ENCODE measurements at places on chromosomes 6 and 20.

GRCh38 chr6:127775371-127775770 is 125.5 kb downstream of the THEMIS start:
- no peak for DNase-seq

GRCh38 chr20:953742-954141 is 37.6 kb upstream of the ANGPT4 start:
- DNase-seq = no peak

- DNase-seq = no peak
Observed at GRCh38 chr20:13389115-13389514, 168.0 kb downstream of the ISM1 start.

GRCh38 chr20:51220293-51220706 is 197.4 kb upstream of the KCNG1 start:
- peak; percentile 54 for DNase-seq

DNA sequence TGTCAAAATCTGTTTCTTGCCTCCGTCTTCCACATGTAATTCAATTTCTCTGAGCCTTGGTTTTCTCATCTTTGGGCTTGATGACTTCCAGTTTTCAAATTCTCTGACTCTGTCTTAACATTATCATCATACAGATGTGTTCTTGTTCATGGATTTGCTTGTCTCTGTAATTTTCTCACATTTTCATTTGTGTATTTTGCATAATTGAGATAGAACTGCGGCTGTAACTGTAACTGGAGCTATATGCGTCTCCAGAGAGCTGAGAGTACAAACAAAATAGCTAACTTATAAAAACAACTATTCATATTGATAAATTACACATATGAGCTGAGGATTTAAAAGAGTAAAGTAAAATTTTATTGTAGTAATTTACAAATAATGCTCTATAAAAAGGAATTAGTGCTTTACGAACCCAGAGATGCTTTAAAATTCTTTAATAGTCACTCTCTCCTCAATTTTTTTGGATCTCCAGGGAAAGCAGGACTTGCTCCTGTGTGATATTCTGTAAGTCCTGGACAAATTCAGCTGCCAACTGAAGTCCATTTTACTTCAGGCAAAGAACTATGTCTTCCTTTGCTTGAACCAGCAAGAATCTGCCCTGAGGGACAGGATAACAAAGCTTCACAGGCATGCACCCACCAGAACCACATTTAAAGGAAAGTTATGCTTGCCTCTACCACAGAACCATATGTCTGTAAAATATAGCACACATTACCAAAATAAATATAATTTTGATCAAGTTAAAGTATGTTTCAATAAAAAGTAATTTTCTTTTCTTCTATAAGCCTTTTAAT is 288.3 kb downstream of the KHDC1L start:
- no peak for DNase-seq

All from activated CD4-positive, alpha-beta T cell treated with anti-CD3 and anti-CD28 coated beads for 24 hours (primary cell).